ENCODE measurements at places on chromosomes 2 and 18.

DNA sequence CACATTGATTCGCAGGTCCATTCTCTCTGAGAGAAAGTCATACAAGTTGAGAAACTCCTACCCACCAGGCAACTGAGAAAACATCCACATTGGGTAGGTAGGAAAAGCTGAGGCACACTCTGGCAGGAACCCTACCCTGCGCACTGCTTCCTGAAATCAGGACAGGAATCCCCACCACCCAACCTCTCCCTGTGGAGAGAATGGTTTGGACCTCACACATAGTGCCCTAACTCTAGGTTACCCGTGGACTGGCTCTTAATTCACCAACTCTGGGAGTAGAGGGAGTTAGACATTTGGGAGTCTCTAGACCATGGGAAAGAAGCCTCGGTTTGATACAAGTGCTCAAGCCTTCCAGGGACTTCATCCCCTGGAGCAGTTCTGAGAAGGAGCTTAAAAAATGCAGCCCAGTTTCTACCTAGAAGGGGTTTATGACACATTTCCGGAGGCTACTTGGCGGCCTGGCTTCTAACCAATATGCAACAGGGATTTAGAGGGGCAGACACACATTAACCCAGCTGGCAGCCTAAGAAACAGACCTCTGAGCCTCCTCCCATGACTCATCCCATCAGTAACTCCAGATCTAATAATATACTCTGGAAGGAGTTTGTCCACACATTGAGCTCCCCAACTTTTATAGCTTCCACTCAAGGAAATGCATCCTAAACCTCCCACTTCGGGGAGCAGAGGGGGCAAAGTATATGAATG lies 136.7 kb downstream of the EML6 start:
- DNase-seq: no peak

- no peak for DNase-seq
Observed at GRCh38 chr2:239588451-239589269, 187.8 kb upstream of the HDAC4 start.

DNA sequence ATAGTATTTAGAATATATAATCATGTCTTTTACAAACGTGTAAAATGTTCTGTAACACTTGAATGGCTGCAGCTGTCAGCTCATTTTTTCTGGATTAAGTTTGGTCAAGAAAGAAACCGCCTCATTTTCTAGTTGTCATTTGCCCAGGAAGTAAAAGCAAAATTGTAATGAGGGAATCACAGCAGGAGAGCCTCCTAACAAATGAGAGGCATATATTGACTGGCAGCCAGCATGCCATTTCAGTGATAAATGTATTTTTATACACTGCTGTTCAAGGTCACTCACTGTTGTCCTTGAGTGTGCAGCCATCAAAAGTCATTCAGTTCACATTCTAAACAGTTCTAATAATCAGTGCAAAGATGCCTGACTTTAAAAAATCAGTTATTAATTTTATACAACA lies 144.3 kb upstream of the BOD1L2 start:
- DNase-seq: no peak

GRCh38 chr2:122263746-122264145 lies 508.3 kb downstream of the TSN start:
- DNase-seq: no peak

DNA sequence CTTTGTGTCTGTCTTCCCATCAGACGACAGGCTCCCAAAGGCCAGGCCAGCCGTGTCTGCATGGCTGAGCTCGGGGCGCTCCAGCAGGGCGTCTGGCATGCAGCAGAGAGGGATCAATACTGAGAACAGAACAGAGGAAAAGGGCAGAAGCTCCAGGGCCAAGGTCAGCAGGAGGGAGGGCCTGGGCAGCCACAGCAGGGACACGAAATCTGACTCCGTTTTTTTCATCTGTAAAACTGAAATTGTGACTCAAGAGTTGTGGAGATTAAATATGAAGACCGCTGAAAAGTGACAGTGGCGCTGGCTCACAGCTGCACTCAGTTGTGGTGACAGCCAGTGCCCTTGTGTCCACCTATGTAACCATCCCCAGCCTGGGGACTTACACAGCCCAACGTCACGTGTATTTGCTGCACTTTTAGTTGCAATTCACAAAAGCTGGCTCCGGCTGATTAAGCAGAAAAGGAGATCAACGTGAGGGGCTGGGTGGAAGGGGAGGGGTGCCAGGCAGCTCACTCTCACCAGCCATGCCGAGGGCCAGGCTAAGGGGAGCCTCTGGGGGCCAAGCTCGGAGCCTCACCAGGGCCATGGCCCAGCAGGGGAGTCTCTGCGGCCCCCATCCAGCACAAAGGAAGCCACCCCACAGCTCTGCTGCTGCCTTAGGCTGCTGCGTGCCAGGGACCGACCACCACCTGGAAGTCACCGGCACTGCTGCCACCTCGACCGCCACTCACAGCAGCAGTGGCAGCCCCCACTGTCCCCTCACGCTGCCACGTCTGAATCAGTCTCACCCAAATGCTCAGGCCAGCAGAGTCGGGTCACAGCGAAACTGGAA lies 74.7 kb downstream of the EIPR1 start:
- DNase-seq: no peak

- DNase-seq: no peak
Observed at GRCh38 chr2:236047176-236047575, 121.0 kb downstream of the GBX2 start.

- DNase-seq: no peak
Observed at GRCh38 chr2:75667884-75668283, 21.3 kb downstream of the MRPL19 start.

GRCh38 chr2:55133467-55134315 lies 83.4 kb upstream of the RTN4 start:
- DNase-seq: no peak

GRCh38 chr2:176491172-176491904 lies 222.1 kb downstream of the MTX2 start:
- DNase-seq: no peak

GRCh38 chr2:209696836-209697711 lies 74.6 kb upstream of the UNC80 start:
- no peak for DNase-seq

GRCh38 chr2:85064927-85065577 lies 68.1 kb upstream of the TCF7L1 start:
- DNase-seq: no peak

- no peak for DNase-seq
Observed at GRCh38 chr2:111995148-111995547, 59.9 kb upstream of the TMEM87B start.

GRCh38 chr18:13477147-13477683 lies 249.1 kb downstream of the FAM210A start:
- DNase-seq: no peak

DNA sequence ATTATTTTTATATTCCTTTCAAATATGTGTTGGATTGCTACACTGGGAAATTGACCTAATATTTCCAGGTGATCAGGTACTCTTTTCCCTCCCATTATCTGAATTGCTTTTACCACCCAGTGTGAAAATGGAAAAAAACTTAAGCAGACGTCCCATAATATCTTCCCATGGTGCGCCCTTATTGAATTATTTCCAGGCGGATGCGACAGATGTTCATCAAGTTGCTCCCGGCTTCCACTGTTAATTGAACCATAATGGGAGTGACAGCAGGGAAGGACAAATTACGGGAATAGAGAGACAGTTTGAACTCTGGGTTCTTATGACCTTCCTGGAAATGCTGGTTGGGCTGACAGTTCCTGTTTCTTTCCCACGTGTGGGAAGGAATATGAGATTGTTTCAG lies 93.3 kb downstream of the THSD7B start:
- DNase-seq: no peak

- no peak for DNase-seq
Observed at GRCh38 chr18:75433098-75433497, 5.6 kb upstream of the SMIM21 start.

DNA sequence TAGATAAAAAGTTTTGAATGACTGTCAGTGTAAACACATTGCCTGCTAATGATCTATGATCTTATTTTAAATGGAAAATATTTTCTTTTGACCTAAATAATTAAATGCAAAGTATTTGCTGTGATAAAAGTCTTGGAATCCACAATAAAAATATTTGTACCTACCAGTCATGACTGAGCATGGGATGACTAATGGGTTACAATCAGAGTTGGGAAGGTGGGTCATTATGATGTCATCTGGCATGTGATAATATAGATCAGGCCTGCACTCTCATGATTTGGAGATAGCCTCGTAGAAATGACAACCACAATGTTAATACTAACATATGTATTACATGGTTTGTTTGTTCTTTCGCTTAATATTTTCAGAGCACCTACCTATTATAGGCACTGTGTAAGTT lies 848.8 kb upstream of the KLHL29 start:
- no peak for DNase-seq

DNA sequence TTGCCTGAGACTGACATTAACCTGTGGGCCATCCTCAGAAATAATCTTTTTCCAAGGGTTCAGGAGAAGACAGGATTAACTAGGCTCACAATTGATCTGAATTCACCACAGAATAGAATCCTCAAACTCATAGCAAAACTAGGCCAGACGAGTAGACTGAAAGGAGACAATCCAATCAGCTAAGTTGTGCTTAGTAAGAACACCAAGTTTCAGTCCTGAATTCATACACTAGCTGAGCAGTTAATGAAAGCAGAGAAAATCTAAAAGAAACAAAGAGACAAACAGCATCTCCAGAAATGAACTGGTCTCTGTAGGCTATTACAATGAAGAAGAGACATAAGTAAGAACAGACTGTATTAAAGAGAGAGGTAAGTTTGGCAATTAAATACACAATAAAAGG lies 89.5 kb downstream of the GORASP2 start:
- no peak for DNase-seq

DNA sequence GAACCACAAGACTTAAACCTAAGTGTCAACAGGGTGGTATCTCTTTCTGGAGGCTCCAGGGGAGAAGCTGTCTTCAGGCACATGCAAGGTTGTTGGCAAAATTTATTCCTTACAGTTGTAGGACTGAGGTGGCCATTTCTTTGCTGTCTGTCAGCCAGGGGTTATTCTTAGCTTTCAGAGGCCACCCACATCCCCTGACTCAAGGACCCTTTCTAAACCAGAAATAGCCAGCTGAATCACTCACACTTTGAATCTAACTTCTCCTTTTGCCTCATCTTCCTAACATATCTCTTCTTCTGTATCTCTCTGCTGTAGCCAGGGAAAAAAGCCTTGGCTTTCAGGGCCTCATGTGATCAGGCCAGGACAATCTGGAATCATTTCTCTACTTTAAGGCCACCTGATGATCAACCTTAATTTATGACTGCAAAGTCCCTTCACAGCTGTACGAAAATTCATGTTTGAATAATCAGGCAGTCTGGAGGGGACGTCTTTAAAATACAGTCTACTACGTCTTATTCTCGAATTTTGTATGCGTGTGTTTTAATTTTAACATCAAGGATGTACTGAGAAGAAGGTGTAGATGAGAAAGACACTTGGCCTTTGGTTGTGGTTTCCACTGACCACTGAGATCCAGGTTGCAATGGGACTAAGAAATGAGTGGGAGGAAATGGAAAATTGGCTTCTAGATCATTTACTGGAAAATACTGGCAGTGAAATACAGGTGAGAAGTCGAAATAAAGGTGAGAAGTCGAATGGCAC lies 90.4 kb downstream of the DOCK10 start:
- no peak for DNase-seq

DNA sequence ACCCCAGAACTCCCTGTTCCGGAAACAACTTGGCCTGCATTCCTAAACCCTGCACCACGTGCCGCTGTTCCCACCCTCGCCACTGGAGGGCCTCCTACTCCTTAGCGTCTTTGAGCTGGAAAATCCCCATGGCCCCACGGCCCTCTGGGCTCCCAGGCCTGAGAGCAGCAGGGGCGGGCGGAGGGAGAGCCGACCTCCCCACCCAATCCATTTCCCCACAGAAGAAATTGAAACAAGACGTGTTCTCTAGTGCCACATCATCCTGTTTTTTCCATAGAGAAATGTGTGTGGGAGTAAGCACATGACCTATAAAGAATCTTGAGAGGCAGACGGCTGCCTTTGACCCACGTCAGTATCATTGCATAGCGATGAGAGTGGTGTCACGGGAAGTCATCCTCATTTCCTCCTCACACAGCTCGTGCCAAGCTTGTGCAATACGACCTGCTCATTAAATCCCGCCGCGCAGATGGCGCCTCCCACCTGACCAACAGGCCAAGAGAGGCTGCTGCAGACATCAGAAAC lies 79.2 kb downstream of the LAMA1 start:
- DNase-seq: no peak

DNA sequence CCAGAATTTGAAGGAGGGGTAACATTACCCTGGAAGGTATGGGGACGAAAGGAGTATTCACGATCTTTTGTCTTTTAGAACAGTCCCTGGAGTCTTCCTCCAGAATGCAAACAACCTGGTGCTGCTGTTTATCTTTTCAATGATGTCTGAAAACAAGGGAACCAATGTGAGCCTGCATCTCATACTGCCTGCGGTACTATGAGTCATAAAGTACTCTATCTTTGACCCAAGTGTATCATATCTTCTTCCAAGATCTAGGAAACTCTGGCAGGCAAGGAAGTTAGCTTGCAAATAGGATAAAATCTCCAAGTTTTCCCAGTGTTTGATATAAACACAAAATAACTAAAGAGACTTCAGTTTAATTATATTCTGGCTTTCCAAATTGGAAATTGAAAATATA lies 968.5 kb downstream of the LRP1B start:
- DNase-seq: no peak
